ENCODE measurements at places on chromosomes 5 and 9. TPM values are rescaled to one million over a fixed set of nuclear protein-coding genes. Genes with fewer than 3 reads are reported as not detected.

TICAM2 gene
- total RNA-seq, result 1.4 TPM

FBXL7 gene
- not detected for total RNA-seq

DNA sequence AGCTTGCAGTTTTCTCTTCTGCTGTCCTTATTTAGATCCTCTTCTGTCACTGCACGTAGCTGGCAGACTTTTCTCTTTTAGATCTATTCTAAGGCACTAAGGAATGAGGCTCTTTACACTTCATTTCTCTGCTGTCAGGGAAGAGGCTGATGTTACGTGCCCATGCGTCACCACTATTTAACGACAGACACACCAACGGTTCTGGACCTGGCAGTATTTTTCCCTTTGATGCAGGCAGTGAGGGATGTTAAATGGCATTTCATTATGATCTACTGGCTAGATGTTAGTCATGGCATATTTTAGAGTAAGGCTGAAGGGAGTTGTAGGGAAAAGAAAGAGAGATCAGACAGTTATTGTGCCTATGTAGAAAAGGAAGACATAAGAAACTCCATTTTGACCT is 8.2 kb upstream of the CRHBP start:
- no peak overlapping the region for H3K4me3 ChIP-seq
- H3K27me3 ChIP-seq, result no peaks in the 10 kb centered on the region
- no peaks in the 10 kb centered on the region for H3K36me3 ChIP-seq
- no peaks in the 10 kb centered on the region for H3K4me1 ChIP-seq

- no peaks in the 10 kb centered on the region for H3K27me3 ChIP-seq
- no peak overlapping the region for H3K4me3 ChIP-seq
- DNase-seq, result no peak
- peaks cover 27% of the 10 kb centered on the region for H3K36me3 ChIP-seq
- peaks cover 16% of the 10 kb centered on the region for H3K4me1 ChIP-seq
Measured at GRCh38 chr9:122819326-122819725, 9.1 kb downstream of the PDCL start.

DNA sequence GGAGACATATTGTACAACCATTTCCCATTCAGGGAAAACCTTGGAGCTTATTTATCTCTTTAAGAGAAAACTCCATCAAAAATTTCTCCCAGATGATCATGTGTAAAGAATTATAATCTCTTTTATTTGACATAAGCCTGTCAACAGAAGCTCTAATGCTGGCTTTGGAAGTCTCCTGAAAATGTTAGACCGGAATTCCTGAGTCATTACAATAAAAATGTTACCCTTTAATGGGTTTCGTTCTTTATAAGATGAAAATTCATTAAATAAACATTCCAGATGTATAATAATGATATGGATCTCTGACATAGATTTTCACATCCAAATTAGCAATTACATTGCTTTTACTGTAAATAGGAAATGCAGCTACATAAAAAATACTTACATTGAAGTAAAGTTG is 1036.4 kb downstream of the EFNA5 start:
- H3K27ac ChIP-seq, result no peak overlapping the region
- H3K27me3 ChIP-seq, result no peaks in the 10 kb centered on the region
- no peaks in the 10 kb centered on the region for H3K36me3 ChIP-seq

DNA sequence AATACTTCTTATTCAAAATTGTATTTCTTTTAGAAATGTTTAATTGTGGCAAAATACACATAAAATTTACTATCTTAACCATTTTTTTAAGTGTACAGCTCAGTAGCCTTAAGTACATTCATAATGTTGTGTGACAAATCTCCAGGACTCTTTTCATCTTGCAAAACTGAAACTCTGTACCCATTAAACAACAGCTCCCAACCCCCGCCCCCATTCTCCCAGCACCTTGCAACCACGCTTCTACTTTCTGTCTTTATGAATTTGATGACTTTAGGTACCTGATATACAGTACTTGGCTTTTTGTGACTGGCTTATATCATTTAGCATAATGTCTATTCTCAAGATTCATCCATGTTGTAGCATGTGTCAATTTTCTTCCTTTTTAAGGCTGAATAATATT is 2.8 kb upstream of the IL5 start:
- no peaks in the 10 kb centered on the region for H3K4me1 ChIP-seq
- H3K27me3 ChIP-seq, result no peaks in the 10 kb centered on the region
- no peak overlapping the region for H3K4me3 ChIP-seq

DNA sequence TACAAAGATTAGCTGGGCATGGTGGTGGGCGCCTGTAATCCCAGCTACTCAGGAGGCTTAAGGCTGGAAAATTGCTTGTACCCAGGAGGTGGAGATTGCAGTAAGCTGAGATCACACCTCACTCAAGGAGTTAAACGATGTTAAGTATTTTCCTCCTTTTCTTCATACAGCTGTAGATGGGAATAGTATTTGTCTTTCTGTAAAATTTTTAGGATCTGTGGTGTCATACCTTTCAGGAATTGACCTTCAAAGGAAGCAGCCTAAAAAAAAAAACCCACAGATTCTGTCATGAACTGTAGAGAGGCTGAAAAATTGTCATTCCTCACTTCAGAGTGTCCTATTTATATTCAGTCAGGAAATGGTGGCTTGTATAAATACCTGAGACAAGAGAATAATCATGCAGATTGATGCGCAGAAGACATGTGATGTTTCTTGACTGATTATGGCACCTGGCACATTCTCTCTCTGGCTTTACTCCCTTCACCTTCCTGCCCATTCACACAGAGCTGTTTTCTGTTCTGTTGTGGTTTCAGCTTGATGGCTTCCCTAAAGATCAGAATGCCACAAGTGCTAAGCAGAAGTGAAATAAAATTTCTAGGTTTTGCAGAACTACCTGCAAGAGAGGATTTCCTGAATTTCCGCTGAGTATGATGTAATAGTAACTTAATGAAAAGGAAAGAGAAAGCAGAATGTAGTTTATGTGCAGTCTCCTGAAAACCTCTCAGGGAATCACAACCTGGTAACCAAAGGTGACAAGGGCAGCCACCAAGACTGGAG is 3.8 kb downstream of the IFNA1 start:
- no peak for DNase-seq
- H3K4me1 ChIP-seq, result peaks cover 15% of the 10 kb centered on the region
- H3K36me3 ChIP-seq, result no peaks in the 10 kb centered on the region
- no peaks in the 10 kb centered on the region for H3K27me3 ChIP-seq
